Thymus (tissue), 14 donors: ENCODE measurements at places on chromosomes 1 and 21. TPM values are rescaled to one million over a fixed set of nuclear protein-coding genes. Genes with fewer than 3 reads are reported as not detected.

The EXTL1 gene
- polyA plus RNA-seq = 0.14 TPM

The GBP5 gene
- polyA plus RNA-seq = 14.7 TPM

The PRAMEF25 gene
- polyA plus RNA-seq = 0.21 TPM

The PLPPR5 gene
- polyA plus RNA-seq = 0.43 TPM

The NUDT17 gene
- polyA plus RNA-seq = 6.0 TPM

The CPTP gene
- 10.3 TPM for polyA plus RNA-seq

- no peak for DNase-seq
Measured at GRCh38 chr1:216181590-216181989, 241.7 kb downstream of the USH2A start.

- no peak for DNase-seq
Measured at GRCh38 chr1:7553042-7553690, 217.9 kb upstream of the VAMP3 start.

DNA sequence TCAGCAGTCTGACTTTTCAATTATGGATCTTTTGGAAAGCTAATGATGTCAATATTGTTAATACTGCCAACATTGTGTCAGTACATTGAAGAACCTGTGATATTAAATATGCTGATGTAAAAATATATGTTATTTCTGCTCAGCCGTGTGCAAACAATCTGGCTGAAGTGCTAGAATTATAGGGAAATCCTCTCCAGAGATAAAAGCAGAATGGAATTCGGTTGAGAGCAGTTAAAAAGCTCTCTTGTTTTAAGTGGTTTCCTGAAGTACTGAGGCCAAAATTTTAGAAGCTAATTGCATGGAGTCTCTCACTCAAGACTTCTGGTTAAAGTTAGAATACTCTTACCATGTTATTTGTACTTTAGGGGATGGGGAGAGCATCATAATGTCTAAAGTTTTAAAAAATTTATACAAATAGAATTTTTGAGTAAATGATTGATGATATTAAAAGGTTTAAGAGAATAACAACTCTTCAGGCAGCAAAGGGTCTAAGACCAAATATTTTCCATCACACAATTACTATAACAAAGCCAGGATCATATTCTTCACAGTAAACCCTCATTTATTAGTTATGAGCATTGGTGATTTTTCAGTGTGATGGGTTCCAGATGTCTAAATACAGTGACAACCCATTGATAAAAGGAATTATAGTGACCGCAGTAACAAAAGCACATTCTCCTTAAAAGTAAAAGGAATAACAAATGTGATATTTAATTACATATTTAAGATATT lies 834.2 kb upstream of the CXADR start:
- no peak for DNase-seq

- no peak for DNase-seq
Measured at GRCh38 chr1:156070548-156070947, 9.6 kb downstream of the RAB25 start.

GRCh38 chr1:17741052-17741451 lies 14.1 kb upstream of the ACTL8 start:
- DNase-seq = no peak

GRCh38 chr1:2952371-2952770 lies 68.9 kb upstream of the ACTRT2 start:
- DNase-seq = no peak
